RWPE1 (cell line): ENCODE measurements at places on chromosomes 16 and 17.

DNA sequence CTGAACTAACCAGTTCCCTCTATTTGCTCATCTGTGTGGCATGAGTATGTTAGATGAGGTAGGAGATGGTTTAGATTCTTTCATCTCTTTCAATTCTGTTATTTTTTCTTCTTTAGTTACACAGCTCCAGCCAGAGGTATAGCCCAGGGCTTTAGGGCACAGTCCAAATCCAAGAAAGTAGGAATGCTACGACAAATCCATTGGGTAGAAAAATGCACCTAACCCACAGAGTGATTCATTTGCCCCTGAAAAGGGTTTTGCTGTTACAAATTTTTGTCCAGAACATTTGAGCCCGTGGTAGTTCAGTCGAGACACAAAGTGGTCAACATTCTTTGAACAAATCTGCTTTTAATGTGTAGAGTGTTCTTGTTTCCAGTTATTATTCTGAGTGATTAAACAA lies 250.7 kb downstream of the HS3ST3A1 start:
- no peak for DNase-seq

- no peak for DNase-seq
Measured at GRCh38 chr16:61564716-61565115, 471.5 kb downstream of the CDH8 start.

DNA sequence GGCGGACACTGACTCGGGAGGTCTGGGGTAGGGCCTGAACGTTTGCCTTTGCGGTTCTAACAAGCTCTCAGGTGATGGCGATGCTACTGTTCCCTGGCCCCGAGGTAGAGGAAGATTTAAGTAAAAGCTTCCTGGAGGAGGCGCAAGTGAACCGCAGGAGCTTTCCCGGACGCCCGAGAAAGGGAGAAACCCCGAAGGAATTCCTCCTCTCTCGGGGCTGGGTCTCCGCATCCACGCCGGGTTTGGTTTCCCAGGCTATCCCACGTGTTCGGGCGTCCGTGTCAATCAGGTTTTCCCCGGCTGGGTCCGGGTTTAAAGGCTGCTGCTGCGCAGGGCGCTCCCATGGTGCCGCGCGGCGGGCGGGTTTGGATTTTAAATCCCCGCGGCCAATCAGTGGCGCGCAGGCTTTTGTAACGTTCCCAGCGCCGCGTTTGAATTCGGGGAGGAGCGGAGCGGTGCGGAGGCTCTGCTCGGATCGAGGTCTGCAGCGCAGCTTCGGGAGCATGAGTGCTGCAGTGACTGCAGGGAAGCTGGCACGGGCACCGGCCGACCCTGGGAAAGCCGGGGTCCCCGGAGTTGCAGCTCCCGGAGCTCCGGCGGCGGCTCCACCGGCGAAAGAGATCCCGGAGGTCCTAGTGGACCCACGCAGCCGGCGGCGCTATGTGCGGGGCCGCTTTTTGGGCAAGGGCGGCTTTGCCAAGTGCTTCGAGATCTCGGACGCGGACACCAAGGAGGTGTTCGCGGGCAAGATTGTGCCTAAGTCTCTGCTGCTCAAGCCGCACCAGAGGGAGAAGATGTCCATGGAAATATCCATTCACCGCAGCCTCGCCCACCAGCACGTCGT lies at the start of gene PLK1:
TSS of gene PLK1 (plus strand) at position 460 of the 844 bp plus-strand sequence. CDS start at position 504, 44 bp downstream.
- DNase-seq, result peak; percentile 97

DNA sequence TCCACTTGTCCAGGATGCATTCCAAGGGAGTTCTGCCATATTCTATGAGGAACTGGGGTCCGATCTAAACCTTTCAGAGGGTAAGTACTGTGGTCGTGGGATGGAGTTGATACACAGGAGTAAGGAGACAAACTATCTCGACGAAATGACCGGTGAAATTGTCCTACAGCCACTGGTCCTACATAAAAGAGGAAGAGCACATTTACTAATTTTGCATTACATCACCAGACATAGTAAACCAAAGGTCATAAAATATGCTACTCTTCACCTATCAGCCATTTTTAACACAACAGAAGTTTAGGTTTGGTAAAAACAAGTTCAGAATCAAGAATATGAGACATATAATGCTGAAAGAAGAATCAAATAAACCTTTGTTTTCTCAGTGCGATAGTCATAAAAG lies 8.1 kb downstream of the HSF5 start:
- no peak for DNase-seq
